SW 1271 (cell line): ENCODE measurements at places on chromosomes 4 and X.

DNA sequence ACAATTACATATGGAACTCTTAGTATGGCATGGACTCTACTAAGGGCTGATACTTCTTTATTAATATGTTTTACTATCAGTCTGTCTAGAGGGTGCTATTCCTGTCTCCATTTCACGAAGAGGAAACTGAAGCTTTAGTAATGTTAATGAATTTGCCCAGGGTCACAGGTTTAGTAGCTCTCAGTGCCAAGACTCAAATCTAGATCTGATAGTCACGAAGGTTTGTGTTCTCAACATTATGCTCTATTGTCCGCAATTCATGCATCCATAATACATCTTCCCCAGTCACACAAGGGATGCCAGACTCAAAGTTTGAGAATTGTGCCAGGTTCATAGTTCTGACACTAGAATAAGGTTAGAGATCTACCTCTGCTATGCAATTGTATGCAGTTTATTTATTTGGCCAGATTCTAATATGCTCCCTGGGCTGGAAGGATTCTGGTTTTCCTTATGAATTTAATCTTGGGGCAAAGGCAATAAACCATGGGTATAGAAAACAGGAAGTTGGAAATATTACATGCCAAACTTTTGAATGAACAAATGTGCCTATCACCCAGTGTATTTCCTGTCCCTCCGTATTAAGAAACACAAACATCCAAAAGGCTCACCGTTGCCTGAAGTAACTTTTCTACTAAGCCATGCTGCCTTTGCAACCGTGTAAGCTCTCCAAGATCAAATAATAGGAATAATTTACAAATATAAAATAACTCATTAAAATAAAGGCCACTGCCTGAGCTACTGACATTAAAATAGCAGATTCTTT lies 478.5 kb downstream of the INPP4B start:
- no peak for DNase-seq

DNA sequence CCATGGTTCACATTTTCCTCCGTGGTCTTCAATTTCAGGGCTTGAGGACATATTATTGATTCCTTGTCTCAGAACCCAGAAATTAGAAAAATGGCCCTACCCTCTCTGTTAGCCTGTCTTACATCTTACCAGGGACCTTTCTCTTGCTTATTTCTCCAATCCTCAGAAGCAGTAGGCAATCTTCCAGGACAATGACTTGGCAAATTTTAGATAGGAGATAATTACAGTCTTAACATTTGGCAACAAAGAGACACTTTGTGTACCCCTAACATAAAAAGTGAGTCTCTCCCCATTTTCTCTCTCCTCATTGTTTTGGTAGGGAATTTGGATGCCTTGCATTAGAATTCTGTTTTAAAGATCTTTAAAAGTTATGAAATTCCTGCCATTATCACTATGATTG lies 778.1 kb upstream of the SLIT2 start:
- DNase-seq, result no peak

GRCh38 chr4:107996949-107997788 lies 7.5 kb downstream of the HADH start:
- no peak for DNase-seq

GRCh38 chr4:148842843-148843242 lies 400.6 kb upstream of the NR3C2 start:
- no peak for DNase-seq

DNA sequence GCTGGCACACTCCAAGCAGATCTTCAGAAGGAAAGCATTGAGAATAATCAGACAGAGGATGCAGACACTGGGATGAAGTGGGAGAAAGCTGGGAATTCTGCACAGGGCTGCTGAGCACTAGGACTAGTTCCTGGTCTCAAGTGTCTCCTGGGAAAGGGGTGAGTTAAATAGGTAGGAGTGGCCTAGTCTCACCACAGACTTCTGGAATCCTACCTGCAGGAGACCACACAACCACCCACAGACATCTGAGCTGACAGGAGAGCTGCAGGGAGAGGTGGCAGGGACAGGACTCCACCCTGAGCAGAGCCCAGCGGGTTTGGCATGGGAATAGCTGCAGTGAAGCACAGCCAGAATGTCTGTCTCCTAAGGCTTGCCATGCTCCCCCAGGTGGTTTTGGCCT lies 95.1 kb upstream of the GALNTL6 start:
- DNase-seq, result no peak

GRCh38 chr4:147362938-147363337 lies 118.0 kb upstream of the EDNRA start:
- no peak for DNase-seq

DNA sequence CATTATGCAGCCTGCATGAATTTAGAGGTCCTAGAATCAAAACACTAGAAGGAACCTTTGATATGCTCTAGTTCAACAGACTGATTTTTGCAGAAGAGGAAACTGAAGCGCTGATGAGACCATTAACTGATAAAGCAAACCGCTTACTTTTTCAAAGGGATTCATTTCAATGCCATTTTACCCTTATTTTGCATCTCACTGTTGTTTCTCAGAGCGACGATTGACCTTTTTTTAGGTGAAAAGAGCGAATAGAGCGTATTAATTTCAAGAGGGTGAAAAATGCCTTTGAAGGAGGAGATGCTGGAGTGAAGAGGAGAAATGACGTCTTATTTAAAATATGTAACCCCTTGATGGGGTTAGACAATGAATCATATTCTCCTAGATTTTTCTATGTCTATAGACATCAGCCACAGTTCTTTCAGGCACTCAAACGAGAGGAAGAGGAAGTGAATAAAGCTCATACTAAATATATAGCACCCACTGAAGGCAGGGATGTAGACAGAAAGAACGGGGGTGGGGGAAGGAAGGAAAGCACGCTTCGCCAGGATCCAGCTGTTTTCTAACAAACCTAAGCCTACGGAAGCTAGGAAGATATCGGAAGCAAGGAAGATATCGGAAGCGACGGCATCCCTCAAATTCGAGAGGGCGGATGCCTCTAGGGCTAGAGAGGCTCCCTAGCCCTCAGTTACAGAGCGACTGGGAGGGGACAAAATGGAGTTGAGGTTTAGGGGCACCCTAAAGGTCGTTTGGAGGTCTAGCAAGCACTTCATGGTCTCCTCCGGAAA lies 848 bp downstream of the ACSL4 start:
- DNase-seq, result peak; percentile 6

DNA sequence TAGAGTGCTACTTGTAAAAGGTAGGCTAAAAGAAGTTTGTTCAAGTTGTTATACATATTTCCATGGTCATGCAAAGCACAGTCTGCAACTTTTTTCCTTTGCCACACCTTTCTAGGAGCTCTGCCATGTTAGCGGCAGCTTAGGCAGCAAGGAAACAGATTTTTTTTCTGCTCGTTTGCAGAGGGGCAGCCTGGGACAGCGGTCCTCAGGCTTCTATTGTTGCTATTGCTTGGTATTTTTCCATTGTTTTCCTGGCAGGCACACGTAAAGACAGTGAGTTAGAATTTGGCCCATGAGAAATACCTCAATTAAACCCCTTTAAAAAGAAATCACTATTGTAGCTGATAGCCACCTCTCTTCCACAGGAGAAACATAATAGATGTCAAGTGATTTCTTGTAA lies 391.4 kb downstream of the SH2D1A start:
- no peak for DNase-seq

- peak; percentile 44 for DNase-seq
Observed at GRCh38 chrX:135086197-135086854, 34.0 kb downstream of the ETDB start.

- DNase-seq, result no peak
Observed at GRCh38 chrX:94831364-94831763, 1157.4 kb downstream of the FAM133A start.

GRCh38 chrX:130878350-130879341 lies 24.4 kb downstream of the ENOX2 start:
- DNase-seq, result no peak

DNA sequence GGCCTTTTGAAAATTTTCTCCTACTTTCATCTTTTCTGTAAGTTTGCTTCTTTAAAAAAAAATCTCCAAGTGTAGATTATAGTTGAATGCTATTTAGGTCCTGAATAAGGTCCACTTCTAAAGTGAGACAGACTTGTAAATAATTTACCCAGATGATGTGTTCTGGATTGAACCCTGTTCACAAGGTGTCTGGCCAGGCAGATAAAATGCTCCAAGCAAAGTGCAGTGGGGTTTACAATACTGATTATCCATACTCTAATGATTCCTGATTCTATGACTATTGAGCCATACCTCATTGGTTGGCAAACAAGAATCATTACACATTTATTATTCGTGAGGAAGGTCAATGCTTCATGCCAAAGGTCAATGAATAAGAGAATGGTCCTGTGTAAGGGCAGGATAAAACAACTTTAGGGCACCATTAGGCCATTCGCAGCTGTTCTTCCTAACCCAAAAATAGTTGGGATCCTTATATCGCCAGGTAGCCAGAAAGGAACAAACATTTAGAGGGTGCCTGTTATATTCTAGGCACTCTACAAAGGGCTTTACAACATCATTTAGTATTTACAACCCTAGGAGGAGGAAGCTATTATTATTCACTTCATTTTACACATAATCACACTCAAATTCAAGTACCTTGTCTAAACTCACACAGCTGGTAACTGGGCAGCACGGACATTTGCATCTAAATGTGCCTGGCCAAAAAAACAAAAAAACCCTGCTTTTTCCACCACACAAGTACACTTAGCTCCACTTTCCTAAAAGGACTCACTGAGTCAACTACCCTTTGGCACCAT lies 18.6 kb upstream of the SAT1 start:
- no peak for DNase-seq

DNA sequence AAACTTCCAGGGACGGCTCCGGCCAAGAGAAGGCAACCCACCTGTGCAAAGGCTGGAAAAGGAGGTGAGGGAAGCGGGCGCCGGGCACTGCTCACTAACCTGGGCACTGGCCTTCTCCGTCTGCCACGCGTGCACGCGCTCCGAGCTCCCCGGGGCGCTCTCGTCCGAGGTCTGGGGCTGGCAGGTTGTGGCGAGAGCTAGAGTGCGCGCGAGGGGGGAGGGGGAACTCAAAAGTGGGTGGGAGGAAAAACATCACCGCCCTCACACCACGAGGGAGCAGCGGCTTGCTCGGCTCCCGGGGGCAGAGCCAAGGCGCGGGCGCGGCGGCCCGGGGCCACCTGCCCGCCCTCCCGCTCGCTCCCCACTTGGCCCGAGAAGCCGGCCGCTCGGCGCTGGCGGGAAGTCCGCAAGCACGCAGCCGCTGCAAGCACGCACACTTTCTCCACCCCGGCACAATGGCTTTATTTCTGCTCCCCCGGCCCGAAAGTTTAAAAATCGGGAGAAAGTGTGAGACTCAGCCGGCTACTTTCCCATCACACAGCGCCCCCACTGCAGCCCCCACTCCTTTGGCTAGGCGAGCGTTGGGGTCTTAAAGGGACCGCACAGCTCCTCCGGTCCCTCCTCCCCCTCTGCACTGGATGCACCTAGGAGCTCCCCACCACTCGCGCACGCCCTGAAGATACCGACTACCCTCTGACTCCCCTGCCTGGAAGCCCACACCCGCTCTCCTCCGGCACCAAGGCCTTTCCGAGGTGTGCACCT lies at the start of gene CHRDL1:
CHRDL1 (minus strand) TSS at position 173 of the 762 bp plus-strand sequence. CDS start 3,636 bp downstream, outside the sequence.
- no peak for DNase-seq

- no peak for DNase-seq
Observed at GRCh38 chr4:95077864-95078263, 320.1 kb downstream of the BMPR1B start.

DNA sequence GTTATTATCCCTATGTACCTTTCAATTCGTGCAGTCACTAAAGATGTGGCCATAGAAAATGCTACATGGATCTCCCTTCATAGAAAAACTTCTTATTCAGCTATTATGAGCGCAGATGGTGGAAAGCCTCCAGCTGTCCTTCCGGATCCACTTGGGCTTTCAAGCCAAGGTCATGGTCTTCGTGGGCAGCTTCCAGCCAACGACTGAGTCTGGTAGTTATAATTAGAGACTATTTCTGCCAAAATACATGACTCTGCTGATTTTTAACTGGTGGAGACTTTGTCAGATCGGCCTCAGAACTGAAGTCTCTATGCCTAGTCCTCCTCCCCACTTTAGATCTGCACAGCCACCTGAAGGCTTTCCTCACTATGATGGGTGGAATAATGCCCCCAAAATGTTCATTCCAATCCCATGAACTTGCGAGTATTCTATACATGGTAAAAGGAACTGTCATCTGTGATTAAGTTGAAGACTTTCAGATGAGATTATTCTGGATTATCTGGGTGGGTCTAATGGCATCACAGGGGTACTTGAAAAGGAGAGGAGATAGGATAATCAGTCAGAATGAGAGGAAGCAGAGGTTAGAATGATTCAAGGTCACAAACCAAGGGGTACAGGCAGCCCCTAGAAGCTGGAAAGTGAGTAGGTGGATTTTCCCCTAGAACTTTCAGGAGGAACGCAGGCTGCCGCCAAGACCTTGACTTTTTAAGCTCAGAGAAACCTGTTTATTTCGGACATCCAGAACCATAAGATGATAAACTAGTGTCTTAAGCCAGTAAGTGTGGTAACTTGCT lies 171.1 kb upstream of the CXCL13 start:
- DNase-seq, result no peak

DNA sequence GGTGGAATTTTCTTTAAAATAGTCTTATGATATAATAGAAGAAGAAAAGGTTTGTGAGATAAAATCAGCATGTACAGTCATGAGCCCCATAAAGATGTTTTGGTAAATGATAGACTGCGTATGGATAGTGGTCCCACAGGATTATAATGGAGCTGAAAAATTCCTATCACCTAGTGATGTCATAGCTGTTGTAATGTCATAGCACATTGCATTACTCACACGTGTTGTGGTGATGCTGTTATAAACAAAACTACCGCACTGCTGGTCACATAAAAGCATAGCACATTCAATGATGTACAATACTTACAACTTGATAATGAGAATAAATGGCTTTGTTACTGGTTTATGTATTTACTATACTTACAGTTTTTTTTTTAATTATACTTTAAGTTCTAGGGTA lies 715.2 kb upstream of the HTR2C start:
- DNase-seq, result no peak

DNA sequence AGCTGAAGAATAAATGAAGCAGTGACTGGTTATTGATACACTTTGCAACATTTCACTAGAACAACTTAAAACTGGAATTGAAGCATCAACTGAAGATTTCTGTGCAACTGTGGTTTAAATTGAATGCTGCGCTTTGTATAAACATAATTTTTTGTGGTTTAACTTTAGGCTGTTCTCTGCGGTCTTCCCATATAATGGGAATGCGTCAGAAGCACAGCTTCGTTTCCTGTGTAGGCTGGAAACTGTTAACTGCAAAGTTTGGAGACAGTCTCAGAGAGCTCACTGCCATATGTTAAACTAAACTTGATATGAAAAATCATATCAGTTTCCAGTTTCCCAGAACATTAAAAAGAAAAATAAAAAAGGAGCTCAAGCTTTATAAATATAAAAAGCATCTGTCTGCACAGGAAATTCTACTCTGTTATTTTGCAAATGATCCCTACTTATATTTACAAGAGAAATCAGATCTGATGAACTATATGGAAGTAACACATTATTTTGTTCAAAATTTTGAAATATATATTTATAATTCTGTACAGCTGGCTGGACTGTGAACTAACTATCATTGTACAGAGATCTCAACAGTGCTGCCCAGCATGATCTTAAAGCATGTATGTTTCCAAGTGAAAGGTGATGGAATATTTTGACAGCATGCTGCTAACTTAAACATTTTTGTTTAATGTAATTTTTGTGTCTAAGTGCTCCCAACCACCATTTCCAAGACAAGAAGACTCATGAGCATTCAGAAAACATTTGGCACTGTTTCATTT lies 139.9 kb downstream of the NDST3 start:
- no peak for DNase-seq
